Activated CD4-positive, alpha-beta T cell treated with anti-CD3 and anti-CD28 coated beads for 24 hours (primary cell): ENCODE measurements at places on chromosomes 12 and 14.

DNA sequence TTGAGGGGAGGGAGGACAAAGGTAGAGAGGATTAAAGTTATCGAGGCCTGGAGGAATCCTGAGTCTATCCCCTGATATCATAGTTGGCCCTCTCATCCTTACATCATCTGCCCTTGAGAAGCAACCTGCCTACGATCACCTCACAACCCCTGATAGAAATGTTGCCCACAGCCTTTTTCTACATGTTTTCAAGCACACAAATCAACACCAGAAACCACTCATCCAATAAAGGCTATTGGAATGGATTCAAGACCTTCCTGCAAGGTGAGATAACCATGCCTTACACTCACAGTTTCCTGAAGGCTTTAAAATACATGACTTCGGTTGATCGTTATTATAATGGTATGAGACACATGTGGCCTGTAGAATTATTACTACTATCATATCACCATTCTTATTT, 175.7 kb upstream of the EGLN3 start:
- no peak for DNase-seq

DNA sequence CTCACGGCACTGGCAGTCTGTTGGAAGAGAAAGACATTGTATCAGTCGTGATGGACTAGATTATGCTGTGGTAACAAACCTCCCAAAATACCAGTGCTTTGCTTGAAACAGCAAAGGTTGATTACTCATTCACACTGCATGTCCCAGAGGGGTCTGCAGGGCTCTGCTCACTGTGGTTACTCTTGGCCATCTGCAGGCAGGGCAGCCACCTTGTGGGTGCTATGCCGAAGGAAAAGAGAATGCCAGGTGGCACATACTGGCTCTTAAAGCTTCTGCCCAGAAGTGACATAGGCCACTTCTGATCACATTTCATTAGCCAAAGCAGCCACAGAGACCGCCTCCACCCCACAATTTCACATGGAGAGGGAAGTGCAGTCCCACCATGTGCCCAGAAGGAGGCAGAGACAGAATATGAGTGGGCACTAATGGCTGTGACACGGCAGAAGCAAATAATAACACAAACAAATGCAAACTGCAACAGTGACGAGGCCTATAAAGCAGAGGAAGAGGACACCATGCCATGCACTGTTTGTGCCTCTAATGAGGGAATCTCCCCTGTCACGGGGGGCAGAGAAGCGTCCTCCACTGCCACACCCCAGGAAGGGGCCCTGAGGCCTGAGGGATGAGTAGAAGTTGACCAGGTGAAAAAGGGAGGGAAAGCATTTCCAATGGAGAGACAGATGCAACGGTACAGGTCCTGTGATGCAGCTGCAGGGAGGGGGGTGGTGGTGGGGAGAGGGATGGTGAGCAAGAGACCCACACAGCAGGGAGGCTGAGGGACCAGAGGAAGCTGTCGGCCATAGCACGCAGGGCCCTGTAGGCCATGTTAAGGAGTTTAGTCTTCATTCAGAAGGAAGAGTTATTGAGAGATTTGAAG, 51.7 kb upstream of the KICS2 start:
- no peak for DNase-seq

DNA sequence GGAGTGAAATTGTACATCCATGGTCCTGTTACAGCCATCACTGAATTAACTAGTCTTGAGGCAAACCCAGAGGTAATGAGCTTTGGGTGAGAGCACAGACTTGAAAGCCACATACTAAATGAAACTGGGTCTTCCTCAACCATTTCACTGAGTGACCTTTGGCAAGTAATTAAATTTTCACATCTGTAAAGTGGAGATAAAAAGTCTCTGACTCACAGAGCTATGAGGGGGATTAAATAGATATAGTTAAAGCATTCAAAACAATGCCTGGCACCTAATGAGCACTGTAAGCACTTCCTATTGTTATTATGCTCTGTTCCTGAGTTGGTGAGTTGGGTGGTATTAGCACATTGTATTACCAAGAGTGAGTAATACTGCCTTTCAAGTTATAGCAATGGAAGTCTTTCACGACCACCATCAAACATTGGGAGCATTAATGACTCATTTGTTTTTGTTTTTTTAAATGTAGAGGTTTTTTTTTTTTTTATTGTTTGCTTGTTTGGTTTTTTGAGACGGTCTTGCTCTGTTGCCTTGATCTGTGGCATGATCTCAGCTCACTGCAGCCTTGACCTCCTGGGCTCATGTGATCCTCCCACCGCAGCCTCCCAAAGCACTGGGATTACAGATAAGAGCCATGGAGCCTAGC, 12.5 kb upstream of the STRN3 start:
- DNase-seq = no peak

- DNase-seq = peak; percentile 23
Observed at GRCh38 chr14:71320734-71321573, 413.7 kb downstream of the PCNX1 start.

DNA sequence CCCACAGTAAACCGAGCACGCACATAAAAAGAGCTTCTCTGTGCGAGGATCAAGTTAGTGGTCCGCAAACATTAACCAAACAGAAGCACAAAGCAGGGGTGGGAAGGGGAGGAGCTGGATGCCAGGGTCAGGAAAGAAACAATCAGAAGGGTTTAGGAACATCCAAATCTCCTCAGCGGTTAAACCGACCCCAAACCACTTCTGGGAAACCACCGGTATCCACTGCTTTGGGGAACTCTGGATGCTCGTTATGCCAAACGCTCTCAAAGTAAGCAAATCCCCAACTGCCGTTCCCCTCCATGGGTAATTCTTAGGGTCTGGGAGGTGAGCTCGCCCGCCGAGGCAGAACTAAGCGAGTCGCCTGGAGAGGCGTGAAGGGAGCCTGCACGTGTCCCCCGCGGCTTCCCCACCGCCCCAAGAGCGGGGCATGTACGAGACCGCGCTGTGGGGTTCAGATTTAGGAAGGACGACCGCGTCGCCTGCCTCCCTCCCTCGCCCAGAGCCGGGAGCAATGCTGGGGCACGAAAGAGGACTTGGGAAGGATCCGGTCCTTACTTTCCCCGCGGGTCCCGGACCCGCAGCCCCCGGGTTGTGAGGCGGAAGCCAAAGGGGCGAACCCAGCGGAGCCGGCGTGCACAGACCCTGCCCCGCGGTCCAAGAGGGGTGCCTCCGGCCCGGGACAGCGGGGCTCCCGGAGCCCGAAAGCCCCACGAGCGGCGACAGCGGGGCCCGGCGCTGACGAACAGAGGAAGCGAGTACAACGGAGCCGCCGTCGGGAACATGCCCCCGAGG, 711 bp downstream of the SBNO1 start:
- peak; percentile 11 for DNase-seq

DNA sequence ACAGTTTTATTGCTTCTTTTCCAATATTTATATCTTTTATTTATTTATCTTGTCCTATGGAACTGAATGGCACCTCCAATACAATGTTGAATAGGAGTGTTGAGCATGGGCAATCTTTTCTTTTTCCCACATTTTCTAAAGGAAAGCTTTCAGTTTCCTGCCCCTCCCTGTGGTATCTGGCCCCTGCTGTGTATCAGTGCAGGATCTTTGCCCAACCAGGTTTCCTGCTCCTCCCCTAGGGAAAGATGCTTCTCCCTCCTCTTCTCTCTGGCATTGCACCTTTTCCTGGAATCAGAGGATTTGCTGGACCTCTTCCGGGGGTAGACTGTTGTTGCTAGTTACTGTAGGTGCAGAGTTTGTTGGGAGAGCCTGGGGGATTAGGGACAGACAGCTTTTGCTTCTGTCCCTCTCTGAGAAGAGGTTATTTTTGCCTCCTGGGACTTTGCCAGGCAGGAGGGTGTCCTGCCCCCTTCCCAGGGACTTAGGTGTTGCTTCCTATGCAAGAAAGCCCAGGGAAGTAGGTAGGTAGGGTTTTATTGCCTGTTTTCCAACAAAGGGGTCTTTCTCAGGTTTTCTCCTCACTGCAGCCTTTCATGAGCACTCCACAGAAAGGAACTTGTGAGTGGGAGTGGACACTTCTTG, 67.6 kb downstream of the POLR3B start:
- no peak for DNase-seq

DNA sequence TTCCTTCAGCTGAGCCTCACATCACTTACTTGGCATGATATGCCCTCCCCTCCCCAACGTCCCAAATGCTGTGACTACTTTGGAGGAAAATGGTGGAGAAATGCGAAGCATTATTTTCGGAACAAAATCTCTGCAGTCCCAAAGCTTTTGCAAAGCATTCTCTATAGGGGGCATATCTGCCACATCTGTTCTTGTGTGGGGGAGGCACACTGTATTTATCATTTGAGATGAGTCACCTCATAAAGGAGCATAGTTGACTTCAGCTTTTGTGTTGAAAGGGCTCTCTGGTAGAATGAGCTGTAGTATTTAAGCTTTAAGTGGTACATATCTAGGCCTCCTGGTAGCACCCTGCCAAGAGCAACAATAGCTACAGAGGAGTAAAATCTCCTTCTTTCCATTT, 447.5 kb downstream of the ADAMTS20 start:
- DNase-seq = no peak

DNA sequence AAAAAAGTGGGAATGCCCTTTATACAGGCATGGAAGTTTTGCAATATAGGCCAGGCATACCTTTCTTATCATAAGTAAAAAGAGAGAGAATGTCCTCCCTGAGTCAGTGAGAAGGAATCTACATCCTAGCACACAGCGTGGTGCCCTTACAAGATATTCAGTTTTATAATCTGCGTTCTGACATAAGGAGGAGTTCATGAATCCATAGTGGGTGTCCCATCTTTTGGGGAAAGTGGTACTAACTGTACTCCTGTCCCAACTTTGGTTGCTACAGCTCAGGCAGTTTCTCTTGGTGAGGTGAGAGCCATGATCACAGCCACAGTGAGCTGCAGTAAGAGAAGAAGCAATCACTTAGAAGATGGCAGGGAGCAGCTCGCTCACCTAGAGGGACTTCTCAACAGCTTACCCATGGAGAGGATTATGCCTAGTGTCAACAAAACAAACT, 332.9 kb downstream of the BCAT1 start:
- no peak for DNase-seq

GRCh38 chr12:45406988-45407850, 191.3 kb downstream of the ANO6 start:
- no peak for DNase-seq

DNA sequence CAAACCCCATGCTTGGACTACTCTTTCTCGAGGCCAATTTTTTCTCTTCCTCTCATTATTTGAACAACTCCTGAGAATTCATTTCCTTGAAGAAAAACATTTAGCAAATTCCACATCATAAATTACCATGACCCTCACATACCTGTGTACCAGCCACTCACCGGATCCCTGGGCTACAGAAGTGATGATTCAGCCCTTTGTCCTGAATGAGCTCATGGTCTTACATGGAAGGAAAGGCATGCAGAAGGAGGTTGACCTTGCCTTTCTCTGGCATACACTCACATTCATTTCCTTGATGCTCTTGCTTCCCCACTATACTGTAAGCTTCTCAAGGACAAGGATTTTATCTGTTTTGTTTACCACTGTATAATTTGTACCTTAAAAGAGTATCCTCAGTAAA, 191.5 kb downstream of the SLC5A8 start:
- no peak for DNase-seq
